B cell (primary cell): ENCODE measurements at places on chromosomes 7 and 10.

GRCh38 chr7:101941481-101942383, 124.3 kb downstream of the CUX1 start:
- no peak overlapping the region for H3K27ac ChIP-seq
- peaks cover 2% of the 10 kb centered on the region for H3K36me3 ChIP-seq
- H3K27me3 ChIP-seq, result no peaks in the 10 kb centered on the region
- no peak for DNase-seq
- H3K4me1 ChIP-seq, result peaks cover 10% of the 10 kb centered on the region

GRCh38 chr10:101231092-101231491, 1.8 kb upstream of the LBX1 start:
- H3K27ac ChIP-seq, result no peak overlapping the region
- H3K4me1 ChIP-seq, result peaks cover 34% of the 10 kb centered on the region
- no peaks in the 10 kb centered on the region for H3K27me3 ChIP-seq
- no peak overlapping the region for H3K4me3 ChIP-seq
- DNase-seq, result no peak
- no peaks in the 10 kb centered on the region for H3K36me3 ChIP-seq

GRCh38 chr7:24701261-24702235, 55.7 kb downstream of the GSDME start:
- DNase-seq, result no peak
- H3K27ac ChIP-seq, result no peak overlapping the region
- H3K36me3 ChIP-seq, result peaks cover 2% of the 10 kb centered on the region
- H3K4me3 ChIP-seq, result no peak overlapping the region
- H3K27me3 ChIP-seq, result no peaks in the 10 kb centered on the region
- peaks cover 12% of the 10 kb centered on the region for H3K4me1 ChIP-seq

GRCh38 chr10:68180490-68180889, 51.4 kb downstream of the ATOH7 start:
- no peaks in the 10 kb centered on the region for H3K27me3 ChIP-seq
- H3K27ac ChIP-seq, result no peak overlapping the region
- no peak for DNase-seq
- no peaks in the 10 kb centered on the region for H3K36me3 ChIP-seq

- no peaks in the 10 kb centered on the region for H3K4me1 ChIP-seq
- no peaks in the 10 kb centered on the region for H3K36me3 ChIP-seq
- H3K27me3 ChIP-seq, result no peaks in the 10 kb centered on the region
These were observed 121.8 kb downstream of the WDR37 start for GRCh38 chr10:1177936-1178335.

DNA sequence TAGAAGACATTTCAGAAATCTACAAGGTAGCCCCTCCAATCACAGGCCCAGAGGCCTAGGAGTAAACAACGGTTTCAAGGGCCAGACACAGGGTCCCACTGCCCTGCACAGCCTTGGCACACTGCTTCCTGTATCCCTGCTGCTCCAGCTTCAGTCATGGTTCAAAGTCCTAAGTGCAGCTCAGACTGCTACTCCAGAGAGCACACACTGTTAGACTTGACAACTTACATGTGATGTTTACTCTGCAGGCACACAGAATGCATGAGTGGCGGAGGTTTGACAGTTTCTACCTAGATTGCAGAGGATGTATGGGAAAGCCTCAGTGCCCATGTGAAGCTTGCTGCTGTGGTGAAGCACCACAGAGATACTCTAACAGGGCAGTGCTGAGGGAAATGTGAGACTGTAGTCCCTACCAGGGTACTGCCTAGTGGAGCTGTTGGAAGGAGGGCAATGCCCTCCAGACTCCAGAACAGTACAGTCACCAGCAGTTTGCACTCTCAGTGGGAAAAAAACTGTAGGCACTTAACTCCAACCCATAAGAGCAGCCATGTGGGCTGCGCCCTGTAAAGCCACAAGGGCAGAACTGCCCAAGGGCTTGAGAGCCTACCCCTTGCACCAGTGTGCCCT, 270.0 kb downstream of the ZWINT start:
- no peaks in the 10 kb centered on the region for H3K4me1 ChIP-seq
- no peak for DNase-seq
- H3K36me3 ChIP-seq, result no peaks in the 10 kb centered on the region

GRCh38 chr10:82564353-82565196, 689.6 kb downstream of the NRG3 start:
- H3K27me3 ChIP-seq, result no peaks in the 10 kb centered on the region
- no peaks in the 10 kb centered on the region for H3K36me3 ChIP-seq
- H3K27ac ChIP-seq, result no peak overlapping the region
- H3K4me3 ChIP-seq, result no peak overlapping the region
- no peak for DNase-seq

GRCh38 chr7:75996476-75996875, 2.1 kb upstream of the TMEM120A start:
- no peak for DNase-seq
- H3K4me1 ChIP-seq, result peaks cover 8% of the 10 kb centered on the region
- no peaks in the 10 kb centered on the region for H3K36me3 ChIP-seq
